ENCODE measurements at places on chromosomes 3 and 15. TPM values are rescaled to one million over a fixed set of nuclear protein-coding genes. Genes with fewer than 3 reads are reported as not detected.

RETNLB gene
- not detected for total RNA-seq

CASR gene
- total RNA-seq, result not detected

DPPA2 gene
- not detected for total RNA-seq

P2RY1 gene
- total RNA-seq, result 0.37 TPM

ALG3 gene
- total RNA-seq, result 77.6 TPM

Measured in A549 treated with CORT108297 at 1 μM for 4 hours (cell line).